ENCODE measurements at places on chromosomes 2 and 18.

DNA sequence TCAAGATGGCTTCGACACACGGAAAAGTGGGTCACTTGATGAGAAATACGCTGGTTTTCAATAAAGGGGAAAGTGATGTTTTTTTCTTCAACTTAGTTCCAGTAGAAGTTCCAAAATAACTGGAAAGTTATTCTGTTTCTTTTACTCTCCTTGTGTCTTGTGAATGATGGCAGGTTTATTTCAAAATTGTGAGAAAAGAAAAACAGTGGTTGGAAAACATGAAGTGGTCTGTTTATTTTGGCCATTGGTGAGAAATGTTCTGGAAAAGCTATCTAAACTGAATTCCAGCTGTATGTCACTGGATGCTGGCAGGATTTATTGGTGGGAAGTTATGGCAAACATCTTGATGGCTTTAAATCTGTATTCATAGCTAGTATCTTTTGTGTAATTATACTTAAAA is 484.1 kb downstream of the DCC start:
- DNase-seq = no peak

GRCh38 chr2:232789082-232789481 is 12.7 kb upstream of the KCNJ13 start:
- no peak for DNase-seq

- no peak for DNase-seq
Measured at GRCh38 chr2:30601375-30601774, 154.3 kb downstream of the LCLAT1 start.

DNA sequence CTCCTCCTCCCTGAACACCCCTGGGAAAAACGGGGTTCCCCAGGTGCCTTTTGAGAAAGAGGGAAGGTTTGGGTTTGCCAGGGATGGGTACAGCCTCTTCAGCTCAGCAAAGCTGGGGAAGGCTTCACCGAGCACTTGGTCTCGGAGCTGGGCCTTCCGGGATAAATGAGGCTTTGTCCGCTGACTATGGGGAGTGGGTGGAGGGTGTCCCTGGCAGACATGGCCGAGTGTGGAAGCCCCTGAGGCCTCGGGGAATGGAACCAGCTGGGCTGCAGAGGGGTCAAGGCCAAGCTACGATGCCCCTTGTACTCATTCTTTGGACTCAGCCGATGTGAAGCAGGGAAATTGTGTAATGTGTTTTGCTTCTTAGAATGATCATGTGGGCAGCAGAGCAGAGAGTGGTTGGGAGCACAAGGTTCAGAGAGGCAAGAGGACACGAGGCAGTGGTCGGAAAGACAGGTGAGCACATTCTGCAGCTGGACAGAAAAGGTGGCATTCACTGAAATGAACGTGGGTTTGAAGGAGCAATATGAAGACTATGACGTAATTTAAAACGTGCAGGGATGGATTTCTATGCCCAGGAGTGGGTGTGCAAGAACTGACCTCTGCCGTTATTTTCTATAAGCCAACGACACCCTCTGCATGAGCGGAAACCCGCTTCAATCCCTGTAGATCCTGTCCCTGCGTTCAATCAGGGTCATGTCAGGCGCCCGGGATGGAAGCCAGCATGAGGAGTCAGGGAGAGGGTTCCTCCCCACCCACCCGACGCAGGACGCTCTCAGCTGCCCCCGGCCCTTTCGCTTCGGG is 142.6 kb downstream of the PXDN start:
- no peak for DNase-seq

DNA sequence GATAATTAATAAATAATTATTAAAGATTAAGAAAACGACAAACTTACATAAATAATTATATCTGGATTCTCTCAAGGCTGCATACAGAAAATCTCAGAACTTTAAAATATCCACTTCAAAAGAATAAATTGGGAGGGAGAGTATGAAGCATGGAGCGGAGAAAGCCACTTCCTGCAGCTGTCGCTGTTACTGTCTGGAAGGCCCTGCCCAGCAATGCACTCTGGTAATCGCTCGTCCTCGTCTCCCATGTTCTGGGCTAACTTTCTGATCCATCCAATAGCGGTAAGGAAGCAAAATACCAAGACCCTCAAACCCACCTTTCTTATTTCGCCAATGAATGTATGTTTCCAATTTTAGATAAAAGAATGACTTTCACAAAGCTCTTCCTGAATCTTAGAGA is 26.7 kb downstream of the CYRIA start:
- DNase-seq = no peak

DNA sequence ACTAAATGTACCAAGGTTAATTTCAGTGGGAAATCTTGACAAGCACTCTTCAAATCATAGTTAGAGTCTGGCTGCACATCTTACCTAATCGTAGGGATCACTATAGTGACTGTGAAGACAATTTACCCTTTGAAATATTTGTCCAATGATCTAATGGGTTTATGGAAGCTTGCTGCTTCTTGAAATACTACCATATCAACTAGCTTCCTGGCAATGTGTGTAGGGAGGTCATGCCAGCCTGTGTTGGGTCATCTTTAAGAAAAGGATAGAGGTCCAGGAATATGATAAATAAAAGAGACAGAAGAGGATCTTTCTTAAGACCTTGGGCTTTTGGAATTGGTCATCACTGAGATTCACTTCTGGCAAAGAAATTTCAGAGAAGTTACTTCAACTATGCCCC is 84.4 kb downstream of the POLE4 start:
- no peak for DNase-seq

DNA sequence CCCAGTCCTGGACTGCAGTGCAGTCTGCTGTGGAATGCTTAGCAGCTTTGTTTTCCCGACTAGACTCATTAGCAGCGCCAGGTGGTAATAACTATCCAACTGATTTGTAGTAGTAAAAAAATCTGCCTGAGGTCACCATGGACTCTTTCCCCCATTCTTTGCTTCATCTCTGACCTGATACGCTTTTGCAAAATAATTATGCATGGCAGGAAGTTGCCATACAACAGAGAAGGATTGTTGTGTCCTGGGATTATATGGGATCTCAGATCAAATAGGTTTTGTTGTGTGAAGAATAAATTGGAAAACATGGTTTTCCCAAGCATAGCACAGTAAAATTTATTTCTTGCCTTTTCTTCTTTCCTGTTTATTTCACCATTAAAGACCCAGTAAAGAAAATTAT is 72.4 kb upstream of the ATP5MC3 start:
- DNase-seq = no peak

DNA sequence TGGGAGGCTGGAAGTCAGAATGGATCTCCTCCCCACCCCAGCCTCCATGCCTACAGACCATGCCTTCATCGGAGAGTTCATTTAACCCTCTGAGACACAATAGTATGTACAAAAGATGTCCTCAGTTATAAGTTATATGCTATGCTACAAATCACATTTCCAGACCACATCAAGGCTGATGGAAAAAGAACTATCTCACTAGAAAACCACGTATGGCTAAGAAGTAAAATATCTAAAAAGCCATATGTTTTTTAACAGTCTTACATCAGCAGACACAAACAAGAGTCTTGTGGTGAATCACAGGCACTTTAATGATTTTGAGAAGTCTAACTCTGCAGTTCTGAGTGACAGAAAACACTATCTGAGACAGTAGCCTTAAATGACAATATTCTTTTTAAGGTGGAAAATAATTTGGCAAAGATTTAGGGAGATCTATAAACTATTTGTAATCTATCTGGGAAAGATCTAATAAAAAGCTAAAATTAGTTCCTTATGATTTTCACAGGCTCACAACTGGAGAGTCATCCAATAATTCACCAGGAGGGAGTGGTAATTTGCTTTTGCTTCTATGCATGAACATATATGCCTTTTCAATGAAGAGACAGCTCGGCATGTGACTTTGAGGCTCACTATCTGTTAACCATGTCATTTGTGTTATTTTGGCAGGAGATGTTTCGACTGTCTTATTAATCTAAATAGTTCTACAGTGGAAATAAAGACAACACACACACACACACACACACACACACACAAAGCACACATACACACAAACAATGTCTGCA is 197.5 kb downstream of the IRS1 start:
- DNase-seq = no peak

DNA sequence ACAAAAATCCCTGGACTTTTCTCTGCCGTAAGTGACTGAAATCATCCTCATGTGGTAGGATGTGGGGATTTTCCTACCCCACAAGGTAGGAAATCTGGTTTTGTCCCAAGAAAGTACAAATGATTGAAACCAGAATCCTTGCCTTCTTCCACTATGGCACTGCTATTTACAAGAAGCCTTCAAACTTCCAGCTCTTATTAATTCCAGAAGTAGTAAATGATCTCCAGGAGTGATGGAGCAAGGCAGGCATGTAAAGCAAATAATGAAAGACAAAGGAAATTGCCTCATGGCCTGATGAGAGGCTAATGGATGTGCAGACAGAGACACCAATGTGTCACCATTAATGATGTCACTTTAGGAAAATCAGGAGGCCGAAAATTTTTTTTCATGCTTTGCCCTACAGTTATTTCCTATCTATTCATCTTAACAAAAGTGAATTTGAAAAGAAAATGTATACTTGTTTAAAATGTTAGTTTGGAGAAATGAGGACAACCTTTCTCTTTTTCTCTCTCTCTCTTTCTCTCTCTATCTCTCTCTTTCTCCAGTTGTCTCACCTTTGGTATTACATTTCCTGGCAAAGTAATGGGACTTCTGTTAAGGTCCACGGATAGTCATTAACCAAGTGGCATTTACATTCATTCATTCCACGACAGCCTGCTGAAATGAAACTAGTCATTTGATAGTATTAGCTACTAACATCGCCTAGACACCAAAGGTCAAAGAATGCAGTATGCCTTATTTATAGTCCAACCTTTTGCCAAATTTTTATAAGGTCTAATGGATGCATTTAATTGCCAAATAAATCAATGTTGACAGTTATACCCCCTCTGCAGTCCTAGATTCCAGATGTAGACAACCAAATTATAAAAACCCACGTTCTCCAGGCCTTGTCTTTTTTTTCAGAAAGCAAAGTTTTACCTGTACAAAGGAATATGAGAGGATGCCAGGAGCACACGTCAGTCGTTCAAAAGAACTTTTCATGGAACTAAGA is 5.0 kb upstream of the EVA1A start:
- no peak for DNase-seq

- DNase-seq = no peak
Measured at GRCh38 chr2:32905270-32905669, 41.5 kb upstream of the LTBP1 start.

DNA sequence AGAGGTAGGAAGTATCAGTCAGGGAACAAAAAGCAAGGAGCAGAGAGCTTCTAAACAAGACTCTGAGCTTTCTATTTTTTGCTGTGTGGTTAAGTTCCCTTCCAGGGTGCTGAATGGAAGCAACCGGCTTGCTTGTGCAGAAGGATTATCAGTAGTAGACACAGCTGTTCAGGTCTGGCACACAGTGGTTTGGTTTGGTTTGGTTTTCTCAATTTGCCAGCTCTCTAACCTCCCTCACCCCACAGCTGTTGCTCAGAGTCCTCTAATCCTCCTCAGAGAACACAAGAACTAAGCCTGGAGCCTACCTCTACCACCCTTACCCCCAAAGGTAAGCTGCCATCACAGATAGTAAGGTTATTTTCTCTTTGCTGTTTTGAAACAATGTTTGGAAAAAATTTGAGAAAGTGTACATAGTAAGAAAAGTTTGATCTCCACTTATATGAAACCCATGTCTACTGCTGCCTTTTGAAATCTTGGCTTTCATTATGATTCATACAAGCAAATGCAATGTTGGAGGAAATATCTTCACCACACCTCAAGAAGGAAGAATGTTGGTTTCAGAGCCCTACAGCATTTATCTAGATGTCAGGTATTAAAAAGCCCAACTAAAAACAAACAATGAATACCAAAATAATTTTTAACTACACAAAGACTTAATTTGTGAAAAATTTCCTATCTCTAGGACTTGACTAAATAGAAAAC is 255.3 kb downstream of the NR4A2 start:
- no peak for DNase-seq

DNA sequence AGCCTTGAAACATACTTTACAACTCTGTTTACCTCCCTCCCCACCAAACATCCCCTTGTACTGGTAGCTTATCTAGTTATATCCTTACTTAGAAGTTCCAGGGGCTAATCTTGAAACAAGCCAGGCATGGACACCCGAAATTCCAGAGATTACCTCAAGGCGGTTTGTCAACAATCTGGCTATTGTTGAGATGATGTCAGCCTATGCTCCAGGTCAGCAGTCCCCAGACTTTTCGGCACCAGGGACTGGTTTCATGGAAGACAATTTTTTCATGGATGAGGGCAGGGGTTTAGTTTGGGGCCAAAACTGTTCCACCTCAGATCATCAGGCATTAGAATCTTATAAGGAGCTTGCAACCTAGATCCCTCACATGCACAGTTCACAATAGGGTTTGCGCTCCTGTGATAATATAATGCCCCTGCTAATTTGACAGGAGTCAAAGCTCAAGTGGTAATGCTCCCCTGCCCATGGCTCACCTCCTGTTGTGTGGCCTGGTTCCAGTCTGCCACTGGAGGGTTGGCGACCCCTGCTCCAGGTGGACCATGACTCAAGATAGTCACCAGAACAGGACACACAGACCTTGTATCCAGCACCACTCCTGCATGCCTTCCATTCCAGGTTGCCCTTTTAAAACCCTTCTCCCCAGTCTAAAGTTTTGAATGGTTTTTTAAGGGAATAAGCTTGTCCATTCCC is 171.2 kb downstream of the SPAG16 start:
- DNase-seq = no peak

GRCh38 chr2:42185220-42185921 is 16.2 kb downstream of the EML4 start:
- DNase-seq = no peak

DNA sequence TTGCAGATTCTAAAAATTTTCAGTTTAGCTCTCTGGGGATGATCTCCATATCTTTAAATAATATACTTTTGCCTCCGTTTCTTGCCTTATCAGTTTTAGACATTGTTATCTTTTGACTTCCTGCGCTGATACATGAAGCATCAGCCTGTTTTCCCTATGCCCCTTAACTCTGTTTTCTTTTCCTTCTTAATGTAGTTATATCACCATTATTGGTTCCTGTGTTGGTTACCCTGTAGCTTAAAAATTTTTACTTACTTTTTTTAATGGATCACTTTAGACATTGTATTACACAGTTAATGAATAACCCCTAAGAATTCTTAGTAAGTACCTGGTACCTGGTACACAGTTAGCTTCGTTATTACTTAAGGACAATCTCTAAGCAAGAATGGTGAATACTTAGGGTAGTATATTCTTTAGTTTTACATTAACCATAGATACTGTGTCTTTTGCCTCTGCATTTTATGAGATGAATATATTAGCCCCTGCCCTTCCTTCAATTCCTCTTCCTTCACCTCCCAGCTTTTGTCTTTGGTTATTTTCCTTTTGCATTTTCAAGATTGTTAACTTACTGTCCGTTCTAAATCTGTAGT is 40.9 kb downstream of the BABAM2 start:
- DNase-seq = no peak

DNA sequence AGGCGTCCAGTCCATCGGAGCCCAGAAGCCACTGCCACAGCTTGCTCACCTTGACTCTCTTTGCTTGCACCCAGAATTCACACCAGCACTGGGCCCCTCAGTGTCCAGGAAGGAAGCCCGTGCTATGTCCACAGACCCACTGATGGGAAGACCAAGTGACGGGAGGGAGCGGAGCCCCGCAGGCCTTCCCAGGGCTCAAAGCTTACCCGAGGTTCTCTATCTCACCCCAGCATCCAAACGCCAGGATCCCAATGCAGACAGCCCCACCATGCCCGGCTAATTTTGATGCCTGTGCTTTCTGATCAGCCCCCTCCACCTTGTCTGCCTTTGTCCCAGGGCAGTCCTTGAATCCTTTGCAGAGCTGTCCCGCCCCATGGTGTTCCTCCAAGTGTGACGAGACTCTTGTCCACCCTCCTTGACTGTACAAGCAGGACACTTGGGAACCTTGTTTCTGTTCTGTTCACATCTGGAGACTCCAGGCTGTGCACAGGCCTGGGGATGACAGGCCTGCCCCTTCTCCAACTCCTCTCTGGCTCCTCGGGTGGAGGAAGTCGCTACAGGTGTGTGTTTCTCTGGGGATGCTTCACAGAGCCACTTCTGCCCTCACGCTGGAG is 12.0 kb downstream of the NPPC start:
- no peak for DNase-seq
